Thyroid gland (tissue), 4 donors: ENCODE measurements at places on chromosomes 5 and 9.

GRCh38 chr9:11646831-11647230, 1034.0 kb upstream of the PTPRD start:
- no peaks in the 10 kb centered on the region for H3K27me3 ChIP-seq
- H3K4me1 ChIP-seq: no peaks in the 10 kb centered on the region
- no peak for DNase-seq
- no peak overlapping the region for H3K4me3 ChIP-seq
- H3K27ac ChIP-seq: no peak overlapping the region

GRCh38 chr5:112614285-112614684, 123.4 kb upstream of the APC start:
- no peaks in the 10 kb centered on the region for H3K4me1 ChIP-seq
- no peaks in the 10 kb centered on the region for H3K36me3 ChIP-seq
- no peaks in the 10 kb centered on the region for H3K27me3 ChIP-seq
- no peak overlapping the region for H3K27ac ChIP-seq
- DNase-seq: no peak

DNA sequence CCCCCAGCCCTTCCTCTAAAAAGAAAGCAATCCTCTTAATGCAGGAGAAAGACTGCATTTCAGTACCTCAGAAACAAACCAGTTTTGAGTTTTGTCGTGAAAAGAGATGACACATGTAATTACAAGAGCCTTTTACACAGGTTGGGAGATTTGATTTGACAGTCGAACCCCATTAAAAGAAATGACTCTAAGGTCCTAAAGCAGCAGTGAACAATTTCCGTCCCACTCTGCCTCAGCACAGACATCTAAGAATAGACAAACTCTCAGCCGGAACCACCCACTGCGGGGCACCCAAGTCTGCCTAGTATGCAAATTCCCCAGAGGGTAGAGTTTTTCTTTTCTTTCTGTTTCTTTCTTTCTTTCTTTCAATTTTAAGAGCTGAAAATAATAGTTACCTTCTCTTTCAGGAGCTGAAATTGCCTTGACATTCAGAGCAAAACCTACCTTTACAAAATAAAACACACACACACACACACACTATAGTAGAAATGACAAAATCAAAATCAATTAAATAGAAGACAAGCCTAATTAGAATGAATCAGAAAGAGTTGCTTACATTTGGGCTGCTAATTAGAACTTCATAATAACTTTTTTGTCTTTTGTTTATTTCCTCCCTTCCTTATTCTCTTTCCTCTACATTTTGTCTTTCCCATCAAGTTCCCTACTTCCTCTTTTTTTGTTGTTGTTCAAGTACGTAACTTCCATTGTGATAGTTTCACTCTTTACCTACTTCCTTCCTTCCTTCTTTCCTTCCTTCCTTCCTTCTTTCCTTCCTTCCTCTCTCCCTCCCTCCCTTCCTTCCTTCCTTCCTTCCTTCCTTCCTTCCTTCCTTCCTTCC, 65.1 kb downstream of the BASP1 start:
- no peak for DNase-seq
- no peaks in the 10 kb centered on the region for H3K27me3 ChIP-seq
- no peaks in the 10 kb centered on the region for H3K36me3 ChIP-seq
- no peaks in the 10 kb centered on the region for H3K4me1 ChIP-seq
- H3K4me3 ChIP-seq: no peak overlapping the region

DNA sequence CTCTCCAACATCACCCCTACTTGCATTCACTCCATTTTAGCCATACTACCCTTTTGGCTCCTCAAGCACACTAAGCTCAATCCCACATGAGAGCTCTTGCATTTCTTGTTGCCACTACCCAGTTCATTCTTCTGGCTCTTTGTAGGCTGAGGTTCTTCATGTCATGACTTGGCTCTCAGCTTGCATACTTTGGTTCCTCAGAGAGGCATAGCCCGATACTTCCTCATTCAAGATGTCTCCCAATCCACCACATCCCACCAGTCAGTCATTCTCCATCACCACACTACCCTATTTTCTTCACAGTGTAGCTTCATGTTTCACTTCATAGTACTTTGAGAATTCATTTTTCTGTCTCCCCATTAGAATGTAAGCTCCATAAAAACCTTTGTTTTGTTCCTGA, 116.7 kb downstream of the NR6A1 start:
- no peak overlapping the region for H3K27ac ChIP-seq
- no peaks in the 10 kb centered on the region for H3K27me3 ChIP-seq
- no peak for DNase-seq
- no peak overlapping the region for H3K4me3 ChIP-seq
- peaks cover 35% of the 10 kb centered on the region for H3K4me1 ChIP-seq

- H3K27me3 ChIP-seq: no peaks in the 10 kb centered on the region
- no peak overlapping the region for H3K27ac ChIP-seq
- H3K4me1 ChIP-seq: no peaks in the 10 kb centered on the region
These were observed 38.6 kb downstream of the HTR4 start for GRCh38 chr5:148615644-148616275.
